ENCODE measurements at places on chromosomes 2 and 18. TPM values are rescaled to one million over a fixed set of nuclear protein-coding genes. Genes with fewer than 3 reads are reported as not detected.

The CD8B2 gene
- not detected for total RNA-seq

The UGT1A7 gene
- total RNA-seq: not detected

The MGAT4A gene
- 27.4 TPM for total RNA-seq

The VIL1 gene
- total RNA-seq: 0.59 TPM

The PRKAG3 gene
- not detected for total RNA-seq

The DLX1 gene
- total RNA-seq: not detected

The DIS3L2 gene
- total RNA-seq: 19.2 TPM

The ITGA4 gene
- total RNA-seq: 0.51 TPM

The ABHD1 gene
- not detected for total RNA-seq

The ZNF532 gene
- total RNA-seq: 173 TPM

DNA sequence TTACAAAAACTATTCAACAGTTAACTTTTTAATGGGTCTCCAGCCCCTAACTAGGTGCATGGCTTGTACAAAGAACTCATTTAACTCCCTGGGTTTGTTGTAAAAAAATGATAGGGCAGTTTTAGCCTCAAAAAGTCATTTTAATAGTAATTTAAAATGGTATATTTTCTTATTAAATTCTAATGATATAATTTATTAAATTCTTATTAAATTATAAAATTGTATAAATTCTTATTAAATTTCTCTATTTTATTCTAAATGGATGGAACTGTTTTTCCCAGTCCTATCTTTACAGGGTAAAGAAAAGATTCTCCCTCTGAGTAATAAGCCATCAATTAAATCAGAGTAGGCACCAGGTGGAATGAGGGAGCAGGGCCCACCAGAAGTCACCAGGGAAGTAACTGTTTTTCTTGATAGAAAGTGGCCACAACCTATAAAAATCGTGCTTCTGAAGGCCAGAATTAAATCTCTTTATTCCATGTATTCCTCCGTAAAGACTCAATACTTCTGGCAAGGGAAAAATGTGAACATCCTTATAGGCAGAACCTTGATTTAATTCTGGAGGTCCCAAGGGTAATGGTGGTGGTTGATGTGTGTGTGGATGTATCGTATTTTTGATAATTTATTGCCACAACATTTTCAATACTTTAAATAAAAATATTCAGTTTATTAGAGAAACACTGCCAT, 814 bp downstream of the FKBP7 start:
- H3K4me1 ChIP-seq: peaks cover 7% of the 10 kb centered on the region
- DNase-seq: no peak
- H3K4me3 ChIP-seq: peak overlapping the region; percentile 68
- no peaks in the 10 kb centered on the region for H3K27me3 ChIP-seq
- peak overlapping the region; percentile 99 for H3K27ac ChIP-seq

GRCh38 chr18:12585218-12585617, 72.7 kb downstream of the SPIRE1 start:
- no peaks in the 10 kb centered on the region for H3K4me1 ChIP-seq
- no peak overlapping the region for H3K4me3 ChIP-seq
- H3K27ac ChIP-seq: no peak overlapping the region
- H3K27me3 ChIP-seq: no peaks in the 10 kb centered on the region
- no peaks in the 10 kb centered on the region for H3K36me3 ChIP-seq

GRCh38 chr2:37244017-37244416, 12.6 kb downstream of the NDUFAF7 start:
- no peak for DNase-seq
- H3K27me3 ChIP-seq: no peaks in the 10 kb centered on the region
- H3K36me3 ChIP-seq: no peaks in the 10 kb centered on the region
- no peak overlapping the region for H3K4me3 ChIP-seq
- no peaks in the 10 kb centered on the region for H3K4me1 ChIP-seq

DNA sequence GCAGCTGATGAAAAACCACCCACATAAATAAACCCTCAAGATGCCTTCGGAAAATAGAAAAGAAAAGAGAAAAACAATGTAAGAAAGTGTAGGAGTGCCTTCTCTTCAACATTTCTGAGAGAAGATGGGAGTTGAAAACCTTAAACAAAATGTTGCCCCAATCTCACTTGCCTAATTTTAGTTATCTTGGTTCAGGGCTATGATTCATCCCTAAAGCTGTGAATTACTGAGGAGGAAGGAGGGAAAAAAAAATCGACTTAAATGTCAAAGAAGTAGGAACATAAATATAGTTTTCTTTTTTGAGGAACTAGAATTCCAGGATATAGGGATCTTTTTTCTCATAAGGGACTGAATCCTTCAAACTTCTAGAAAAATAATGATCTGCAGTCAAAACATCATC, 360.3 kb downstream of the TGIF1 start:
- H3K27ac ChIP-seq: peak overlapping the region; percentile 26
- no peak for DNase-seq
- no peaks in the 10 kb centered on the region for H3K36me3 ChIP-seq
- no peaks in the 10 kb centered on the region for H3K4me1 ChIP-seq
- H3K27me3 ChIP-seq: no peaks in the 10 kb centered on the region

DNA sequence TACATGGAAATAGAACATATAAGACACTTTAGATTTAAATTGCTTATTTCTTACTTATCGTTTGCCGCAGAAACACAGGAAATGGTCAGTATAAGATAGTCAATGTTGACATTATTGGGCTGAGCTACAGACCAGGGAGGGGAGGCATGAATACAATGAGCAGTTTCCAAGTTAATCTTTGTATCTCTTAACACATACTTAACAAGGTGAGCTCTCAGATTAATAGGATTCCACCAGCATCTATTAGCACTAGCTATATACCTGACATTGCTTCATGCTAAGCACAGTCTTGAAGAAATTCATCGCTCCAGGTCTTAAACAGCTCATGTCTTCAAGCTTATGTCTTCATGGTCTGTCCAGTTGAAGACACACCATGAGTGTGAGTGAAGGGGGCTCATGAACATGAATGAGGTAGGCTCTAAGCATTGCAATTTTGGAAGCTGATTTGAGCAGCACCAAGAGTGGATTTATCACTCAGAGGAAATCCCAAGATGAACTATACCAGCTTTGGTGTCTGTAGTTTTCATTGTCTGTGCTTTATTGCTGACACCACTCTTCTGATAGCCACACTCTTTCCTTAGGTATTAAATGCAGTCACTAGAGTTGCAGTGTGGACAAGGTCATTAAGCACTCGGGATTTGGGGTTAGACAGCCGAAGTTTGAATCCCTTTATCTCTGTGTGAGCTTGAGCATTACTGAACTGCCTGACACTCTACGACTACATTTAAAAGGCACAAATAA, 359.3 kb upstream of the EPHA4 start:
- no peak overlapping the region for H3K4me3 ChIP-seq
- DNase-seq: no peak
- H3K27ac ChIP-seq: no peak overlapping the region
- no peaks in the 10 kb centered on the region for H3K36me3 ChIP-seq
- no peaks in the 10 kb centered on the region for H3K4me1 ChIP-seq
- H3K27me3 ChIP-seq: no peaks in the 10 kb centered on the region

GRCh38 chr2:218396688-218397462, 2.8 kb upstream of the CTDSP1 start:
- H3K4me1 ChIP-seq: peaks cover 13% of the 10 kb centered on the region
- peak; percentile 65 for DNase-seq
- peak overlapping the region; percentile 95 for H3K4me3 ChIP-seq
- H3K36me3 ChIP-seq: no peaks in the 10 kb centered on the region
- H3K27ac ChIP-seq: peak overlapping the region; percentile 99

GRCh38 chr2:162992828-162993227, 154.3 kb upstream of the KCNH7 start:
- H3K4me3 ChIP-seq: no peak overlapping the region
- no peaks in the 10 kb centered on the region for H3K36me3 ChIP-seq
- DNase-seq: no peak
- H3K27me3 ChIP-seq: no peaks in the 10 kb centered on the region
- H3K4me1 ChIP-seq: no peaks in the 10 kb centered on the region

- H3K27ac ChIP-seq: no peak overlapping the region
- no peaks in the 10 kb centered on the region for H3K27me3 ChIP-seq
- no peaks in the 10 kb centered on the region for H3K4me1 ChIP-seq
- no peaks in the 10 kb centered on the region for H3K36me3 ChIP-seq
- H3K4me3 ChIP-seq: no peak overlapping the region
- DNase-seq: no peak
Measured at GRCh38 chr2:44877417-44877816, 64.1 kb upstream of the SIX3 start.

DNA sequence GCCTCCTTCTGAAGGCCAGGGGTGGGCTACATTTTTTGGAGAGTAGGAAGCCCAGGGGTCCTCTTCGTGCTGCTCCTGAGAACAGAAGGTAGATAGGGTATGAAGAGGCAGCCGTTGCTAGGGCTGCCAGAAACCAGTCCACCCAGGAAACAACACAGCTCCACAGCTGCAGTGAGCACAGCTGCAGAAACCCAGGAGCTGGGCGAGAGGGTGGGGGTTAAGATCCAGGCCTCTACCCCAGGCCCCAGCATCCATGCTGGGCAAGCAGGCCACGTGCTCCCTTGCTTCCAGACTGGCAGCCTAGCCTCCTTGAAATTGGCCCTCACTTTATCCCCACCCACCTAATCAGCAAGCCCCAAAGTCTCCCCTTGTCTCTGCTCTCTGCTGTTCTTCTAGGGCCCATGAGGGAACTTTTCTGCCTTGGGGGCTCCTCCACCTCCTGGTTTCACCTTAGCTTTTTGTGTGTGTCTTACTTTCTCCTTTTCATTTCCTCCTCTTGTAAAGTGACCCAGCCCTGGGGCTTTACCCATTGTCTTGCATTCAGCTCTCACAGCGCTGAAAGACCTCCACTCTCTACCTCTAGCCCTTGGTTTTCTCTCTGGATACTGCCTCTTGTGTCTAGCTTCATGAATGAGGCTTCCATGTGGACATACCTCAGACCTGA, 30.7 kb downstream of the STON1 start:
- DNase-seq: no peak
- no peaks in the 10 kb centered on the region for H3K27me3 ChIP-seq
- no peak overlapping the region for H3K27ac ChIP-seq
- H3K4me1 ChIP-seq: no peaks in the 10 kb centered on the region
- H3K4me3 ChIP-seq: no peak overlapping the region

GRCh38 chr2:38718601-38719000, 32.6 kb downstream of the SRSF7 start:
- peaks cover 7% of the 10 kb centered on the region for H3K4me1 ChIP-seq
- H3K27ac ChIP-seq: no peak overlapping the region
- no peaks in the 10 kb centered on the region for H3K27me3 ChIP-seq
- DNase-seq: no peak
- H3K36me3 ChIP-seq: no peaks in the 10 kb centered on the region

- no peak overlapping the region for H3K4me3 ChIP-seq
- no peaks in the 10 kb centered on the region for H3K36me3 ChIP-seq
- H3K27ac ChIP-seq: peak overlapping the region; percentile 66
- peak; percentile 96 for DNase-seq
- H3K27me3 ChIP-seq: no peaks in the 10 kb centered on the region
Measured at GRCh38 chr2:11738589-11739436, 7.6 kb upstream of the LPIN1 start.

DNA sequence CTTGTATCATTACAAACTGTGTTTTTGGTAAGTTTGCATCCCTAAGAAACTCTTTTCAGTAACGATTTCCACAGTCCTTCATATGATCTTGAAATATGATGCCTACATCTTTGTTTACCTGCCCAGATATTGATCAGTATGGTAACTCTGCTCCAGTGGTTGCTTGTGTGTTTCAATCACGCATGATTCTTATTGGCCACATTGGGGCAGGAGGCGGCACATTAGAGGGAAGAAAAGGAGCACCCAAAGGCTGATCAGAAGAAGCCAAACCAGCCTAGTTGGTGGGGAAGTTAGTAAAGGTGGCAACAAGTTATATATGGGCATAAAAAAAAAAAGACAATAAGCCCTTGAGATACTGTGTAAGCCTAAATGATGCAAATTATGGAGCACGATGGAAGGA, 158.9 kb downstream of the RHBDD1 start:
- no peaks in the 10 kb centered on the region for H3K27me3 ChIP-seq
- H3K27ac ChIP-seq: no peak overlapping the region
- no peaks in the 10 kb centered on the region for H3K4me1 ChIP-seq

Measured in uterus (tissue), 4 donors.